DMS79 (cell line): ENCODE measurements at places on chromosomes 13 and 19.

GRCh38 chr13:33953203-33953602, 135.3 kb downstream of the RFC3 start:
- DNase-seq = no peak

DNA sequence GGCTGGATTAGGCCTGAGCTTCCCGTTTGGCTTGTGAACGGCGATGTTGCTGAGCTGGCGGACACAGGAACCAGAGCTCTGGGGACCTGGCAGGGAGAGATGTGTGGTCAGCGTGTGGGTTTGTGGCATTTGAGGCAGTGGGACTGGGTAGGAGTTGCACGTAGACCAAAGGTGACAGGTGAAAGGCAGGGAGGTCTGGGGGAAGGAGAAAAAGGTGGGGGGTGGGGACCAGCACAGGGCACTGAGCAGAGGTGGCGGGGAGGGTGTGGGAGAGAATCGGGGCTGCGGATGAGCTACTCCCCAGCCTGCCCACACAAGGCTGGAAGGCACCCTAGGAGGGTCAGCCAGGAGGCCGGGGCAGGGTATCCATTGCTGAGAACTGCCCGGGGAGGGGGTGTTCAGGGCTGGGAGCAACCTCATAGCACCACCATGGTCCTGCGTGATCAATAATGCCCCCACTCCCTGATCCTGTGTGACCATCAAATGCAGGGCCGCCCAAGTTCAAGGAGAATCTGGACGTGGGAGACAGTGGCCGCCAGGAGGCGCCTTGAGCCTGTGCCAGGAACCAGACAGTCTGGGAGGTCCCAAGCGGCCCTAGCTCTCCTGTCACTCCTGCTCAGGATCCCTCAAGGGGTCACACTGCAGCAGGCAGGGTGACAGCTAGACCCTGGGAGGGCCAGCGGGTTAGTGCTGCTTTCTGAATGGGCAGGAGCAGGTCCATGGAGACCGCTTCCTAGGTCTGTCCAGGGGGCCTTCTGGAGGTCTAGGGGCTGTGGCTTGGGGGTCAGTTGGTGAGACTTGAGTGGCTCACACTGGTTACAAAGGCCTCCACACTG, 12.8 kb upstream of the SELENOW start:
- DNase-seq = no peak

DNA sequence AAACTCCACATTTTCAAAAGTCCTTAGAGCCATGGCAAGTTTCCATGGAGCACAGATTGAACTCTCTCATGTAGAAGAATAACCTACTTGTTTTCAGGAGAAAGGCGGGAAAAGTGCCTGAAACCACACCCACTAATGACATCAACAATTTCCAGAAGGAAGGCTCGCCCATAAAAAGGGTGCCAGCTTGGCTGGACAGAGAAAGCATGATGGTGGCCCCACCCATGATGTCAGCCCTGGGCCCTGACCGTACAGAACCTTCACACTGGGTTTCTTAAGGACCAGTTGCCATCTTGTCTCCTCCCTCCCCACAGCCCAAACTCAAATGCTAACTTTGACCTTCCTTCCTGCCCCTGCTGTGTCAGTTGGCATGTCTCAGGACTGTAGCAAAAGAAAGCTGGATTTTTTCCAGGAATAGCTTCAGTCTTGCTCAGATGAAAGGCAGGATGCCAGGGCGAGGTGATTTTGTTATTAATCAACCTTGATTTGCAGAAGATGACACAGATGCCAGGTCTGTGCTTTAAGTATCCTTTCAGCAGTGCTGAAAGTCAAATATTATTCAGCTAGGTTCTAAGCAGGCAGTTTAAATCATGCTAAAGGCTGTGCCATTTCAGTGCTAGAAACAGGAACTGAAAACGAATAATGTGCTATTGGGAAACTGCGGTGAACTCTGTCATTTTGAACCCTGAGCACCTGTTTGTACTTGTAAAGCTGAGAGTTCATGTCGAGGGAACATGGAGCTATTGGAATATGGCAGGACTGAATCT, 89.5 kb upstream of the RFC3 start:
- DNase-seq = peak; percentile 16

DNA sequence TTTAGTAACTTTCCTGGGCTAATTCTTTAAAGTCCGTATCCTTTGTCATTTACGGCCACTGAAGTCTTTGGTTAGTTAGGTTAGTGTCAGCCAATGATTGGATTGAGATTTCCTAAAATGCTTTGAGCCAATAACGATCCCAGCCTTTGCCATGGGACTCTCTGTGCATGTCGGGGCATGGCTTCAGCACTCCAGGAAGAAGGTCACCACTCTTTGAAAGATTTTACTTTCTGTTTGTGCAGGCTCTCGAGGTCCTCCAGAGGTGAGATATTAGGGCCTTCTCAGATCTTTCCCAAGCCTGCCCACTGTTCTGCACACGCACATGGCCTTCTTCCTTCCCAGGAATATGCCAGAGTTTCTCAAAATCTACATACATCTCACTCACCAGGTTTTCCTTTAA, 153.7 kb upstream of the ARGLU1 start:
- no peak for DNase-seq

DNA sequence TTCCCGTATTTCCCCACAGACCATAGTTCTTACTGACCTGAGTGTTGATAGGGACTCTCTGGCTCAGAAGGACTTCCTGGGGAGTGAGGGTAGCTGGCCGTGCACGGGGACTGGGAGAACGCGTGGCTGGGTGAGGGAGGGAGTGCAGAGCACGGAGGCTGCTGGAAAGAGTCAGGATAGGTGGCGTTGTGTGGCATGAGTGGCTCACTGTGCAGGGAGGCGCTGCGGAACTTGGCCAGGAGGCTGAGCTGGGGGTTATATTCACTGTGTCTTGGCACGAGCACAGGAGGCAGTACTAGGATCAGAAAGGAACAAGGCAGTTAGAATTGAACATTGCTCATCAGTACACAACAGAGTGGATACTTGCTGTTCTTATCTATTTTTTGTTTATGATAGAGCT, 47.4 kb downstream of the SMAD9 start:
- no peak for DNase-seq

DNA sequence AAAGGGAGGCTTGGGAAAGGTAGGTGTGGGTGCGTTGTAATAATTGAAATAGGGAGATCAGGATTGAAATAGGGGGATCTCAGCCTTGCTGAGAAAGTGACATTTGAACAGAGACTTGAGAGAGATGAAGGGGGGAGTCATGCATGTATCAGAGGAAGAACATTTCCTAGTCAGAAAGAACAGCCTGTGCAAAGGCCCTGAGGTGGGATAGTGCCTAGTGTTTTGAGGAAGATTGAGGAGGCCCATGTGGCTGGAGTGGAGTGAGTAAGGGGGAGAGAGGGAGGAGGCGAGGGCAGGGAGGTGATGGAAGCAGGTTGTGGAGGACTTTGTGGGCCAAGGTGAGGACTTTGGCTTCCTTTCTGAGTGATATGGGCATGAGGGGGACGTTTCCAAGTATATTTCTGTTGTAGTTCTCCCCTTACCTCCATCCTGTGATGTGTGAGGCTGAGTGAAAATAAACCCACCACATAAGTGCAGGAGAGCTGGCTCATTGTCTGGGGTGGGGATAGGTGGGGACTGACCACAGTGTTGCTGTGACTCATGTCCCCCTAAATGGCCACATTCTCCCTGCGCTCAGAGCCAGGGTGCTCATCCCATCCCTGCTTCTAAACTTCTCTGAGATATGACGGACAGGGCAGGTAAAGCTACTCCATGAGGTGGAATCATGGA, 17.8 kb downstream of the ACTL9 start:
- no peak for DNase-seq

DNA sequence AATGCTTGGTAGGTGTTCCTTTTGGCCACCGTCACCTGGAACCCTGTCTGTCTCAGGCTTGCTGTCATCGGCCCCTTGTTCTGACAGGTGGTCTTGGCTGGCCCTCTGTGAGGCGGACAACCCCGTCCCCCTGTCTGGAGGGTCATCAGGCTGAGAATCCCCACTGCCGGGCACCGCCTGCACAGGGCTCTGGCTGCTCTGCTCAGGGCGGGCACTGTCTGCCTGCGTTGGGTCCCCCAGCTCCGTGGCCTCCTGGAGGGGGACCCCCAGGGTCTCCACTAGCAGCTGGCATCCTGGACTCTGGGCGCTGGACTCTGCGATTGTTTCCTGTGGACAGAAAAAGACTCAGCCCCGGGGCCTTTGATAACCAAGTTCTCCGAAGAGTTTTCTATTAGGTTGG, 13.2 kb downstream of the NANOS3 start:
- no peak for DNase-seq

DNA sequence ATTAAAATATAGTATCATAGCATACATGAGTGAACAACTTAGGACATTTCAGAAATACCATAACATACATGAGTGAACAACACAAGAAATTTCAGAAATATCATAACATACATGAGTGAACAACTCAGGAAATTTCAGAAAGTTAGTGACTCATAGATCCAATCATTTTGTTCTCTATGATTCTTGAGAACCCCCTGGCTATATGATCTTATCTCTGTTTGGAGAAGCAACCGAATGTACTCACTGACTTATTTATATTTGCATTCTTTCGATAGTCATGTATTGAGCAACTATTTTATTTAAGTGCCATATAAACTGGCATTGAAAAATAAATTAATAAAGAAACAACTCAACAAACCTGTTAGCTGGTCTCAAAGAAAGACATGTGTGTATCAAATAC, 251.1 kb downstream of the EFNB2 start:
- DNase-seq = no peak
